ENCODE measurements at places on chromosomes 16 and 17.

DNA sequence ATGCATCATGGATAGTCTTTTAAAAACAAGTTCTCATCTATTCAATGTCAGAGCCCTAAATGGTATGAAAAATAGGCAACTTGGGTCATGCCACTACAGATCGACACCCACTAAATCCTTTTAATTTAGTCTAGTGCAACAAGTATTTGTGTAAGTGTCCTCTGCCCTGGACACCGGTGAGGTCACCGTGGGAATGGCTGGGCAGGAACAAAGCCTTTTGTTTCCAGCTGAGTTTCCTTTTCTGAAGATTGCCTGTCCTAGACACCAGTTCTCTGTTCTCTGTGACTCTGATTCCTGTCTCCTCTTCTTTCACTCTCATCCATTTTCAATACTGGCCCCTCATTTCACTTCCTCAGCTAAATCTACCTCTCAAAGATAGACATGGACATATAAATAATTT is 446.5 kb downstream of the MAF start:
- DNase-seq, result no peak

DNA sequence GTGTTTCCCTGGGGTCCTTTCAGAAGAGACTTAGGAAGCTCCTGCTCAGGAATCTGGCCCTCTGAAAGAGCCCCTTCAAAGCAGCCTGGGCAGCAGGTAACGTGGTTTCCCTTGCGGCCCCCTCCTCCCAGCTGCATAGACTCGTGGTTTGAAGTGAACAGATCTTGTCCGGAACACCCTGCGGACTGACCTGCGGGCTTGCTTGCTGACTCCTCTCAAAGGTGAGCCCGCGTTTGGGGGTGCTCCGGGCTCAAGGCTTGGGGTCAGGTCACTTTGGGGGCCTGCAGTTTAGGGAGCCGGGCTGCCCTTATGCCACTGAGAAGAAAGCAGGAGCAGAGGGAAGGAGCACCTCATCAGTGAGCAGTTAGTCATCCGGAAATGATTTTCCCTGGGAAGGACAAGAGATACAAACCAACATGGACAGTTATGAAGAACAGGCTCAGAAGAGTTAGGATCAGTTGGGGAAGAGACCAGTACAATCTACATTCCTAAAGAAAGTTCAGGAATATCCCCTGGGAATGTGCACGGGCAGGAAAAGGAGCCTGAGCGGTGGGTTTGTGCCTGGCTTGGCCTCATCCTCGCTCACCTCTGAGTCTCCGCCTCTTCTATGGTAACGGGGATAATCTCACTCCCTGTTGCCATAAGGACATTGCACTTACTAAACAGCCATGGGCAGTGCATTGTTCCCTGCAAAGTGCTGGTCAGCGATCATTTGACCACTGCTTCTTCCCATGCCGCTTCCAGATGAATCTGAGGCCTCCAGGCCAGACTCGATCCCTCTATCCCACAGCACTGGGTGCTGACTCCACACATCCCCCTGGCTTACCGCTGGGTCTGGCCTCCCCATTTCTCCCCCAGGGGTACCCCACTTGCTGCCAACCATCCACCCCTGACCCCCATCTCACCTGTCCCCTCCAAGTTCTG is 10.0 kb downstream of the LDHD start:
- DNase-seq, result no peak

DNA sequence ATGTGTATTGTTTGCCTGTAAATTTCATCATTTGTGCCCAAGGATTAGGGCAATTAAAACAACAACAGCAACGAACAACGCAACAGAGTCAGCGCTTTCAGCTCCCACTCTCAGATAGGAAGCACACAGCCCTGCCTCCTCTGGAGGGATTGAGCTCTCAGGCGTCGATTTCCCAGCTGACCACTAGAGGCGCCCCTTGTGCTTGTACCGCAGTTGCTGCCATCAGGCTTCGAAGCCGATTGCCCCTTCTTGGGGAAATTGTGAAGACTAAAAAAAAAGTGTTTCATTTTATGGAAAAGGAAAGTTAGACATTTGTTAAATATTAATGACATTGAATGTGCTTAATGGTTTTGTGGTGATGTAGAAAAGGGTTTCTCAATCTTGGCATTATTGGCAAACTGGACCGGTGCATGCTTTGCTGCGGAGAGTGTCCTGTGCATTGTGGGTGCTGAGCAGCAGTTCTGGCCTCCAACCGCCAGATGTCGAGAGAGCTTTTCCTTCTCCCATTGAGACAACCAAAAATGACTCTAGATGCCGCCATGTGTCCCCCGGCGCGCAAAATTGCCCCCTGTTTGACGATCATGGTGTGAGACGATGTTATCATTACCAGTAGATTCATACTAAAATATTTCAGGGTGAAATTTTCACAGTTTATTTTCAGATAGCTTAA is 650.4 kb upstream of the RBFOX1 start:
- DNase-seq, result no peak

DNA sequence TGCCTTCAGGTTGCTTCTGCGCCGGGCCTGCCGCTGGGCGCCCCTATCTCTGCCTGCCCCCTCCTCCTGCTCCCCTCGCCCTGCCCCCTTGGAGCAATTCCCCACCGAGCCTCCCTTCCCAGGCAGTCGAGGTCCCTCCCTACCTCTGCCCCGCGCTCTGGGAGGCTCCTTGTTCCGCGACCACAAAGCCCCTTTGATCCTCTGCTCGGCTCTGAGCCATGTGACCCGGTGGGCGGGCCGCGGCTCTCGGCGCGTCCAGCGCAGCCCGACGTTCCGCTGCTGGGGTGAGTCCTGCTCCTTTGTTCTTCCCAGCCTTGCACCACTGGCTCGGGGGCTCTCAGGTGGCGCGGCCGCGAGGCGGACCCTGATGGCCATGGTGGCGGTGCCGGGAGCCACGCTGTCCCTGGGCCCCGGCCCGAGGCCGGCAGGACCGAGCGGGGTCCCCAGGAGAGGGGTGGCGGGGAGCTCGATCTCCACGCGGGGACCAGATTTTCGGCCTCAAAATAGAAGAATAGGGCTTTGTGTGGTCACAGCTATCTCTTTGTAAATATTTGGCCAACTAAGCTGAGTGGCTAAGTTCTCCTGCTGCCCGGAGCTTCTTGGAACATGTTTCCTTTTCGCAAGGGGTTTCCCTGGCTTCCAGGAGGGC is 310.6 kb downstream of the SEC14L1 start:
- DNase-seq, result no peak

GRCh38 chr16:84907575-84907974 is 87.8 kb downstream of the CRISPLD2 start:
- no peak for DNase-seq
